Progenitor cell of endocrine pancreas (in vitro differentiated cells): ENCODE measurements at places on chromosomes 1 and 21. TPM values are rescaled to one million over a fixed set of nuclear protein-coding genes. Genes with fewer than 3 reads are reported as not detected.

GJB3 gene
- 0.14 TPM in 1 of 2 replicates, not detected in the other for total RNA-seq

DNA sequence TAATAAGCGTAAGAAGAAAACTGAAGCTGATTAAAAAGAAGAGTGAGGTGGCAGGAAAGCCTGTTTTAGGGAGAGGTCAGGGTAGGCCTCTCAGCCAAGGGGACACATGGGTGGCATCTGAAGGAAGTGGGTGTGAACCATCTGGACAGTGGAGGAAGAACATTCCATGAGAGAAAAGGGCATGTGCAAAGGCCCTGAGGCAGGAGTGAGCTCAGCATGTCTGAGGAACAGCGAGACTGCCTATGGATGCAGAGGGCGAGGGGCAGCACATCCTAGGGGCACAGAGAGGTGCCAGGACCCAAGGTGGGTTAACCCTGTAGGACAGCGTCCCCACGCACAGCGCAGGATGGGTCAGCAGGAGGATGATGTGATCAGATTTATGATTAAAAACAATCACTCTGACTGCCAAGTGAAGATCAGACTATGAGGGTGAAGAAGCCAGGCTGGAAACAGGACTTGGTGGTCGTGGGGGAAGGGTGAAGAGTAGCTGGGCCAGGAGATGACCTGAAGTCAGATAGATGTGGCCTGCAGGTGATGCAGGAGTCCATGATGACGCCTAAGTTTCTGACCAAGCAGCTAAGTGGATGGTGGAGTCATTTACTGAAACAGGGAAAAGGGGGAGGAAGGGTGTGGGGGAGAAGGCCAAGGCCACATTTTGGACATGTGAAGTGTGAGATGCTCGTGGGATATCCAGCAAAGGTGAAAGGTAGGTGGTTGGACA is 37.9 kb downstream of the PABPC4 start:
- no peak overlapping the region for H3K27ac ChIP-seq
- H3K27me3 ChIP-seq: no peaks in the 10 kb centered on the region
- no peaks in the 10 kb centered on the region for H3K4me1 ChIP-seq
- H3K36me3 ChIP-seq: peaks cover 18% of the 10 kb centered on the region
- no peak overlapping the region for H3K4me3 ChIP-seq
- DNase-seq: no peak

- no peak overlapping the region for H3K4me3 ChIP-seq
- no peak for DNase-seq
- peaks cover 9% of the 10 kb centered on the region for H3K36me3 ChIP-seq
- no peak overlapping the region for H3K27ac ChIP-seq
- H3K27me3 ChIP-seq: no peaks in the 10 kb centered on the region
Measured at GRCh38 chr1:217564833-217565232, 66.1 kb downstream of the GPATCH2 start.

DNA sequence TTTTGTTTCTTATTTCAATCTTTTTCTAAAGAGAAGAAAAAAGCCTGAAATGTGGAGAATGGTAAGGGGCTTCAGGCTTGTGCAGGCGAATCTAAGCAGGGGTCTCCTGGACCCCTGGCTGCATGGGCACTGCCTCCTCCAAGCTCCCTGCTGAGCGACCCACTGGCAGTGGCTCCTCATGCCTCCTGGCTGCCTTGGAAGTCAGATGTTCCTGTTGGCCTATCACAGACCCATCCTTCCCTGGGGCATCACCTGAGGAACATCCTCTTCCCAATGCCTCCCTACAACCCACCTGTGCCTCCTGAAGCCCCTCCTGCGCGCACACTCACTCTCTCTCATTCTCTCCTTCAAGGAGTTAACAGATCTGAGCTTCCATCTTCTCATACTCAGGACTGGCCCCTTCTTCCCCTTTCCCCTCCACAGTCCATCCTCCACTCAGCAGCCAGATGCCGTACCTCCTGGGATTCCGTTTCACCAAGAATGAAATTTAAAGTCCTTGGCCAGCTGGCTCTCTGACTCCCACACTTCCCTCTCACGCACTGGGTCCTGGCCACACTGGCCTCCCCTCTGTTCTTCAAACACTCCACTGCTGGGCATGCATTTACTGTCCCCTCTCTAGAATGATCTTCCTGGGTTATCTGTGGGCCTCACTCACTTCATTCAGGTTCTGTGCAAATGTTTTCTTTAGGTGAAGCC is 41.7 kb downstream of the AZIN2 start:
- H3K4me1 ChIP-seq: peaks cover 1% of the 10 kb centered on the region
- DNase-seq: no peak
- H3K27me3 ChIP-seq: peaks cover 39% of the 10 kb centered on the region
- peaks cover 4% of the 10 kb centered on the region for H3K36me3 ChIP-seq
- H3K27ac ChIP-seq: no peak overlapping the region
- no peak overlapping the region for H3K4me3 ChIP-seq

- H3K27ac ChIP-seq: no peak overlapping the region
- H3K4me1 ChIP-seq: peaks cover 3% of the 10 kb centered on the region
- H3K27me3 ChIP-seq: no peaks in the 10 kb centered on the region
- DNase-seq: no peak
Measured at GRCh38 chr21:17270229-17270628, 242.6 kb upstream of the CXADR start.

CYP4A11 gene
- total RNA-seq: not detected in 2 replicates

FGR gene
- total RNA-seq: not detected in 2 replicates

GRCh38 chr1:111201275-111202090 is 1.0 kb upstream of the DENND2D start:
- no peak for DNase-seq
- peaks cover 17% of the 10 kb centered on the region for H3K27me3 ChIP-seq
- no peaks in the 10 kb centered on the region for H3K36me3 ChIP-seq
- H3K4me1 ChIP-seq: peaks cover 20% of the 10 kb centered on the region

RAB3B gene
- 86.2 and 87.1 TPM in 2 replicates for total RNA-seq

AIRE gene
- not detected in 2 replicates for total RNA-seq

TCP10L gene
- 1.8 and 3.2 TPM in 2 replicates for total RNA-seq

PPM1J gene
- total RNA-seq: 0.43 and 0.71 TPM in 2 replicates

SPATA17 gene
- total RNA-seq: 3.4 and 5.1 TPM in 2 replicates

- peaks cover 3% of the 10 kb centered on the region for H3K36me3 ChIP-seq
- peaks cover 12% of the 10 kb centered on the region for H3K4me1 ChIP-seq
- no peak for DNase-seq
- H3K27me3 ChIP-seq: no peaks in the 10 kb centered on the region
- H3K4me3 ChIP-seq: no peak overlapping the region
Measured at GRCh38 chr1:197738927-197739326, 36.4 kb downstream of the DENND1B start.

MANEAL gene
- 23.2 and 23.8 TPM in 2 replicates for total RNA-seq

LCE3D gene
- total RNA-seq: not detected in 2 replicates

DNA sequence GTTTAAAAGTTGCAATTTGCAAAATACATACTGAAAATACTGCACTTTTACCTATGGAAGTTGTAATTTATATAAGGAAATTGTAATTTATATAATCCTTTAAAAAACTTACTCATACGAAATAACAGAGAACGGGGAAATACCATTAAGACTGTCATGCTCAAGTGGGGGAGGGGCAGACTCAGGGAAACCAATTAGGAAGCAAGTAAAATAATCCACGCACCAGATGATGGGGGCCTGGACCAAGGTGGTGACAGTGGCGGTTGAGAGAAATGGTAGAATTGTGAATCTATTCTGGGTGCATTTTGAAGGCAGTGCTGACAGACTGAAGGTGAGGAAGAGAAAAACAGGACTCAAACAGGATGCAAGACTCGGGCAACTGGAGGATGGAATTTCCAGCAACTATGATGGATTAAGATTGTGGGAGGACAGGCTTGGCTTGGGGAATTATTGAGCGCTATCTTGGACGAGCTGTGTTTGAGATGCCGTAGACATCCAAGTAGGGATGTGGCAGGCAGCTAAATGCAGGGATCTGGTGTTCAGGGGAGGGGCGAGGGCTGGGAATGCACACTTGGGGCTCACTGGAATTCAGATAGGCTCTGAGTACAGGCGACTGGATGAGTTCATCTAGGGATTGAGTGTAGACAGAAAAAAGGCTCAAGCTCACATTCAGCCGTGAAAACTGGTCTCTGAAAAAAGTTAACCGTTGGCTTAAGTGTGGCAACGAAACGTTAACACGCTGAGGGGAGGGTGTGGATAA is 977 bp downstream of the LCA5L start:
- no peak for DNase-seq
- H3K27me3 ChIP-seq: peaks cover under 1% of the 10 kb centered on the region
- H3K4me3 ChIP-seq: peak overlapping the region; percentile 81
- no peaks in the 10 kb centered on the region for H3K36me3 ChIP-seq
- H3K27ac ChIP-seq: peak overlapping the region; percentile 96

VN1R5 gene
- total RNA-seq: not detected in 2 replicates

DNA sequence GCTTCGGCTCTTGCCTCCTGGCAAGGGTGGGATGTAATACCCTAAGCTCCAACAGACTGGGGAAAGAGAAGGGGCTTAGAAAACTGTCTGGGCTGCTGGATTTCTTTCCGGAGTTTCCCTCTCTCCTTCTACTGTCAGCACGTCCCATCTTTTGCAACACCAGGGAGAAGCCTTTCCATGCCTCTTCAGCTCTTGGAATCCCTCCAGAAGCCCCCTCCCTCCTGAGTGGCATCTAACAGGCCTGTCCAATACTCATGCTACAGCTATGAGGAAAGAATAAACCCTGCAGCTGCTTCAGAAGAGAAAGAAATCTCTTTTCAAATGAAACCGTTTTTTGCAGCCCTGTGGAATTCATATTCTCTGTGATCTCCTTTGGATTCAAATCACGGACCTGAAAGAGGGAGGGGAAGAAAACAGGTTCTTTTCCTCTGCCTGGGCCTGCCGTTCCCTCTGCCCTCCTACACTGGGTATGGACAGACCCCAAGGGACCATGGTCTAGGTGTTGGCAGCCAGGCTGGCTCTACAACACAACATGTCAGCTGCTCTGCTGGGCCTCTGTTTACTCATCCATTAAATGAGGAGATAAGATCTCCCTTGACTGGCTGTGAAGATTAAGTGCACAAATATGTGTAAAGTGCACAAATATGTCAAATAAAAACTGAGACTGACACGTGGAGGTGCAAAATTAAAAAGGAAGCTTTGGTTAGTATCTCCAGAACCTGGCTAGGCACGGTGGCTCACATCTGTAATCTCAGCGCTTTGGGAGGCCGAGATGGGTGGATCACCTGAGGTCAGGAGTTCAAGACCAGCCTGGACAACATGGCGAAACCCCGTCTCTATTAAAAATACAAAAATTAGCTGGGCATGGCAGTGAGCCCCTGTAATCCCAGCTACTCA is 6.0 kb upstream of the CAPN2 start:
- H3K4me3 ChIP-seq: no peak overlapping the region
- H3K4me1 ChIP-seq: peaks cover 29% of the 10 kb centered on the region
- H3K27ac ChIP-seq: no peak overlapping the region

CYP4A22 gene
- total RNA-seq: not detected in 2 replicates
